ENCODE measurements at places on chromosomes 1 and 21.

DNA sequence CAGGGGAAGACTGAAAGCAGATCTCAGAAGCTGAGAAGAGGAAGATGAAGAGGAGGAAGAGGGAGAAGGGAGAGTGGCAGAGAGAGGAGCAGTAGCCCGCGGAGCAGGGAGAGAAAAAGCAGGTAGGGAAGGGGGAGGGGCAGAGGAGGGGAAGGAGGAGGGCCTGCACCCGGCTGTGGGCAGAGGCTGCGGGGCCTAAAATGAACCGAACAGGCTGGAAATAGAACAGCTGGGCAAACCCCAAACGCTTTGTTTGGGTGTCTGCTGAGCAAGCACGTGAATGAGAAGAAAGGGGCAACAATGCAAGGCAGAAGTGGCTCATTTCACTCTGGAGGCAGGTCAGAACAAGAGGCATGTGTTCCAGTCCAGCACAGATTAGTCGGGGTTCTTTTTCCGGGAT lies 33.5 kb downstream of the KCNC4 start:
- no peak for DNase-seq

DNA sequence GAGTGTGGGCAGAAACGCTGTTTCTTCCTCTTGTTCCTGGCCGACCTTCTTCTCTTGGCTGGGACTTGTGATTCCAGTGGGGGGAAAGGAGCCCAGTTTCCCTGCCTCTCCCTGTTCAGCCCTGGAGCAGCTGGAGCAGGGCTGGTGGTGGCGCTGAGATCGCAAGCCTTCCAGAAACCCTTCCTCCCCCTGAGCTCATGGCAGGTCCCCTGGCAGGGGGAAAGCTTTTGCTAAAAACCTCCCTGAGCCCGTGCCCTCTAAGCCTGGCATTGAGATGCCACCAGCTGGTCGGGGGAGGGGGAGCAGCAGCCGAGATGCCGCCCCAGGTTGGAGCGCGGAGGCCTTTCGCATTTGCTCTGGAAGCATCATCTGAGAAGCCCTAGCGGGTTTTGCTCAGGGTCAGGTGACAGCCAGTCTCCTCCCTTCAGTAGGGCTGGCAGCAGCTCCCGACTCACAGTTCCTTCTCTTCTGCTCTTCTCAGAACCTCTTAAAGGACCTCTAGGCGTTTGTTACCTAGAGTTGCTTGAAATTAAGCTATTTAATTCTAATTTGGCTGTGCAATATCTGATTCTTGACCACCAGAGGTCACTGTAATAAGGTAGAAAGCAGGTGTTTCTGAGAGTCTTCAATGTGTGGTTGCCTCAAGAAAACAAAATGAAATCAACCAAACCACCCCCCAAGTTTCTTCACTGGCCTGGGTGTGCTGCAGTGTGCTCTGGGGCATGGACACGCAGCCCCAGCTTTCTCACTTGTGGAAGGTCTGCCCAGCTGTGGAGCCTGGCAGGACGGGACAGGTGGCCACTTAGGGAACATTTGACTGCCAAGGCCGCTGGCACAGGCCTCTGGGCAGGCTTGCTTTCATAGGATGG lies 257.3 kb downstream of the CAMTA1 start:
- no peak for DNase-seq

DNA sequence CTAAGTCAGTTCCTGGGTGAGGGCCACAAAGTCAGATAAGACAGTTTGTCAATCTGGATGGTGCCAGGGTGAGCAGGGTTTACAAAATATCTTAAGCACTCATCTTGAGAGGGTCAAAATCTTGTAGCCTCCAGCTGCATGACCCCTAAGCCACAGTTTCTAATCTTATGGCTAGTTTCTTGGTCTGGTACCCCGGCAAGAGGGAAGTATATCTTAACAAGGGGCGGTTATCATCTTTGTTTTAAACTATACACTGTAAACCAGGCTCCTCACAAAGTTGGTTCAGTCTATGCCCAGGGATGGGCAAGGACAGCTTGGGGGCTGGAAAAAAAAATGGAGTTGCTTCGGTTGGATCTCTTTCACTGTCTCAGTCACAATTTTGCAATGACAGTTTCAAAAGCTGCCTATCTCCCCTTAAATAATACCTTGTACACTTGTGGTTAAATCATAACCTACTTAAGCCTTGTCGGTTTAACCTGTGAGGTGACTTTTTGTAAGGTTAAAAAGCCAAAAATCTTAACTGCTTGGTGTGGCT lies 7.8 kb upstream of the CD46 start:
- no peak for DNase-seq

DNA sequence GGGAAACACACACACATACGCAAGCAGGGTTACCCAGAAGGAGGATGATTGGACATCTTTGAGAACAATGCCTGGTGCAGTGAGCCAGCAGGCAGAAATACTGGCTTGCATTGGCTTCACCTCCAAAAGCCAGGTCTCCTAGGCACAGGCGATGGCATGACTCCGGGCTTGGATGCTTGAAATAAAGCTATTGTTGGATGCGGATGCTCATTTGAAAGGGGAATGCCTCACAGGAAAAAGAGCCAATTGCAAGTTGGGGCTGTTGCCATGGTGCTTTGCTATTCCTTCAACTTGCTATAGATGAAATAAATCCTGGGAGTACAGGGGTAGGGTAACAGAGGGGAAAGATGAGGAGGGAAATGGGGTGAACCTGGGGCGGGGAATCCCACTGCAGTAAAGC lies 180.7 kb upstream of the SGIP1 start:
- peak; percentile 81 for DNase-seq

DNA sequence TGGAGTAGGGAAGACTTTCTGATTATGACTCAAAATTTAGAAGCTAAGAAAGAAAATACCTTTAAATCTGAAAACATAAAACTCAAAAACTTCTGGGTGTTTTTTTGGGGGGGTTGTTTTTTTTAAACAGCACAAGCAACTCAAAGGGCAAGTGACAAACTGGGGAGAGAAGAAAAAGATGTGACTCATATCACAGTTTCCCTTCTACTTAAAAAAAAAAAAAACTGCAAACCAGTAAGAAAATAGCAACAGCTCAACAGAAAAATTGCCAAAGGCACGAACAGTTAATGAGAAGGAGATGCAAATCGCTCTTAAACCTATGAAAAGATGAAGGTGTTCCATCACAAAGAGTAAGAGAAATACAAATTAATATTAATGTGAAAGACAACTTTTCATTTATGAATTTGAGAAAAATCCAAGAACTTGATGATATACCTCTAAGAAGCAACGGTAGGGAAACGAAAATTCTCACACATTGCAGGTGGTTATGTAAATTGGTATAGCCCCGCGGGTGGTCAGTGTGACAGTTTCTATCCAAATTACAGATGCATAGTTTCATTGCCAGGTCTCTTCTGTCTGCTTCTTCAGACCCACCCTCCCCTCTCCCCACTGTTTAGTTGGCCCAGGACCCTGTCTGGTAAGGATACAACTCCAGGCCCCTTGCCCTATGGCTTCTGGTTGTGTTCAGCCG lies 9.0 kb downstream of the IFNAR2 start:
- DNase-seq, result no peak
